ENCODE measurements at places on chromosomes 2 and 18.

DNA sequence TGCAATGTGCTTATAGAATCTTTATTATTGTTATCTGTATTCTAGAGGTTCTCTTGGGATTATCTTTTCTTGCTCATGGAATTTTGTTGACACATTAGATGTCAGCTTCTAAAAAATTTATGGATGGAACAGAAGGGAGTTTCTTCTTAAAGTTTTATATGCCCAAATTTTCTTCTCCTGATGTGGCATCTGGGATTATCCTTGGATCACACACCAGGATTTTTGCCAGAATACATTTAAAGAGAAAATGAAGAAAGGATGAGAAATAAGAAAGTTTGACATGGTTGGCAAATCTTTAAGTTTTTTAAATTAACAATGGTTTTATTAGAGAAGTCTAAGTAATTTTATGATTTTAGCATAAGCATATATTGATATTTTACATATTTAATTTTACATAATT is 706.7 kb upstream of the TMEFF2 start:
- no peak for DNase-seq

- DNase-seq: no peak
Measured at GRCh38 chr2:140144611-140145010, 1364.4 kb upstream of the NXPH2 start.

GRCh38 chr2:85455552-85456090 is 37.1 kb downstream of the SH2D6 start:
- DNase-seq: no peak

DNA sequence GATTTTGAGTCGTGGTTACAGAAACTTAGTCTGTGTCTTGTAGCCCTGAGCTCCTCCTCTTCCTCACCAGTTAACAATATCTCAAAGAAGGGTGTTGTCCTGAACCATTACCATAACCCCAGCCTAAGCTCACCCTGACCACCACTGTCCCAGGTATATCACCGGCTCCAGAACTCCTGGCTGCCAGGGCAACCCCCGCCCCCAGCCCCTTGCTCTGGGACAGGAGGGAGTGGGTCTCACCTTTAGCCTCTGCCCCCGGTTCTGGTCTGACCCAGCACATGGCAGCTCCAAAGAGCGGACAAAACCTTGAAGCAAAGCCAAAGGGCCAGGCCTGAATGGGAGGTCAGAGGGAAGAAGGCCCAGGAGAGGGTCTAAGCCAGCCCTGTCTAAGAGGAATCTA is 5.6 kb upstream of the PSMD1 start:
- no peak for DNase-seq

DNA sequence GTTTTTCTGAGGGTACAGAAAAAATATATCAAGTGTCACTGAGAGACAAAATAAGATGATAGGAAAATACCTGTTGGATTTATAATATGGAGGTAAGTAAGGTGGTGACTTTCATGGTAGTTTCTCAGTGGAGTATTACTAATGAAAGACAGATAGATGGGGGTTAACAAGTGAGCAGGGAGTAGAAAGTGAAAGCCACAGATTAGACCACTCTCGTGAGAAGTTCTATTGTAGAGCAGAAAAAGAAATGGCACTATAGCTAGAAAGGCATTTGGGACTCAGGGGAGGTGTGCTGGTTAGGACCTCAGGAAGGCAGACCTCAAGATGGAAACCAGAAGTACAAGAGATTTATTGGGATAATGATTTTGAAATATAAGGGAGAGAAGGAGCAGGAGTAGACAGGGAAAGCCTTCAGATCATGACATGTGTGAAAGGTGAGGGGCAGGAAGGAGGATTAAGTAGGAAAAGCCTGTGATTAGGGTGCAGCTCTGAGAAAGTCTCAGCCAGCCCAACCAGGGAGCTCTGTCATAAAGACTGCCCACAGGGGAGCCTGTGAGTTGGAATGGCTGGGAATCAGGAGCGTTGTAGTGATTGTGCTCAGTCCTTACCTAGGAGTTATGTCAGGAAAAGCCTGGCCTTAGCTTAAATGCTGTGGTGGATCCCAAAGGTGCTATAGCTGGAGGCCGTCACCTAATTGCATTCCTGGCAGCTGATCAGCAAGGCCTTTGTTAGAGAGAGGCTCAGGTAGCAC is 198.1 kb downstream of the IKZF2 start:
- no peak for DNase-seq

GRCh38 chr2:232336241-232336736 is 42.3 kb upstream of the ALPP start:
- no peak for DNase-seq

Data from T-helper 22 cell (primary cell).